ENCODE measurements at places on chromosomes 7 and 10.

- no peak for DNase-seq
Measured at GRCh38 chr10:109931163-109931562, 7.9 kb upstream of the XPNPEP1 start.

DNA sequence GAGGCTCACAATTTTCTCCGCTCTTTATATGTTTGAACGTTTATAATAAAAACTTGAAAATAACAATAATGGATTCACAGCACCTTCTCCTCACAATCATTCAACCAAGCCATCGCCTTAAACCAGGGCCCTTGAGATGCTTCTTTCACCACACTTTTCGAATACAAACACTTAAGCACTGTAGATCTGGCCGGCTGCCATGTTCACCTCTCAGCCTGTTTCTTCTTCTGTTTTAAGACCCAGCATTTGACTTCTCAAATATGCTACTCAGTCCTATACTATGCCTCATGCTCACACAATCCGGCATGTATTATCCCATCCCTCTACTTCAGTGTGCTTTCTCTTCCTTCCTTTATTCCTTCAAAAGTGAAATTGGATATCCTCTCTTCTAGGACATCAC lies 280.6 kb downstream of the TFEC start:
- DNase-seq, result no peak

- DNase-seq, result no peak
Measured at GRCh38 chr10:80567292-80567691, 29.6 kb downstream of the SH2D4B start.

DNA sequence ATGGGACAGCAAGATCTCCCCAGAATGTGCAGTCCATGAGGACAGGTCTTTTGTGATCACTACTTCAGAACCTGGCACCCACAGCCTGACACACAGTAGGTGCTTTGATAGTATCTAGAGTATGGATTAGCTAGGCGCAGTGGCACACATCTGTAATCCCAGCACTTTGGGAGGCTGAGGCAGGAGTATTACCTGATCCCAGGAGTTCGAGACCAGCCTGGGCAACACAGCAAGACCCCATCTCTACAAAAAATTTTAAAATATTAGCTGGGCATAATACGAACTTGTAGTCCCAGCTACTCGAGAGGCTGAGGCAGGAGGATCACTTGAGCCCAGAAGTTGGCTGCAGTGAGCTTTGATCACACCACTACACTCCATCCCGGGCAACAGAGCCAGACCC lies 22.3 kb upstream of the ARPC1B start:
- DNase-seq, result no peak

DNA sequence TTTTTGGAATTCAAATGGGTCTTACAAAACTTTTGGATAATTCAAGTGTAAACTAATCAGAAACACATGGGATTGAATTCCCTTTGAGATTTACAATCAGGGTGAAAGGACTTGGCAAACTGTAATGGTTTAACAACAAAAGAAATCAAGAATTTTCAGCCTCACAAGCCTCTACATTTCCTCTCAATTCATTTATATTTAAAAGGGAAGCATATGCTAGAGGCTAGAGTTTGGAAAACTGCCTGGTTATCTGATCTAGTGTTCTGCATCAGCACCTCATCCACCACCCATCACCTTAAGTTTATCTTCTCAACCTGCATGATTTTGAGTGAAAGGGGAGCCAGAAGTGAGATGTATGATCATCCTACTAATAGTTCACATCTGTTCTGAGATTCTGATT lies 120.7 kb downstream of the TES start:
- no peak for DNase-seq
